A549 treated with CpdA at 1 μM for 4 hours (cell line): ENCODE measurements at places on chromosomes 7 and 10. TPM values are rescaled to one million over a fixed set of nuclear protein-coding genes. Genes with fewer than 3 reads are reported as not detected.

BAG3 gene
- 111 to 166 TPM (median 144 TPM) in 5 replicates for total RNA-seq

CLCN1 gene
- total RNA-seq: 0.05 TPM in 1 of 5 replicates, not detected in the others

INMT gene
- total RNA-seq: not detected in 5 replicates

STEAP4 gene
- not detected in 5 replicates for total RNA-seq

DDC gene
- total RNA-seq: 0.77 to 1.6 TPM (median 1.2 TPM) in 5 replicates

SAMD9 gene
- 3.9 to 9.5 TPM (median 6.5 TPM) in 5 replicates for total RNA-seq

SPAG6 gene
- not detected in 5 replicates for total RNA-seq

EEPD1 gene
- 41.9 to 49.8 TPM (median 46.9 TPM) in 5 replicates for total RNA-seq
